ENCODE measurements at places on chromosomes 6 and 20.
A peak's percentile ranks its signal among the peaks of the same experiment; 100 is the strongest.

GRCh38 chr20:48948612-48949011 lies 27.1 kb downstream of the ARFGEF2 start:
- DNase-seq, result no peak

GRCh38 chr20:34049897-34050695 lies 56.4 kb downstream of the RALY start:
- DNase-seq, result no peak

DNA sequence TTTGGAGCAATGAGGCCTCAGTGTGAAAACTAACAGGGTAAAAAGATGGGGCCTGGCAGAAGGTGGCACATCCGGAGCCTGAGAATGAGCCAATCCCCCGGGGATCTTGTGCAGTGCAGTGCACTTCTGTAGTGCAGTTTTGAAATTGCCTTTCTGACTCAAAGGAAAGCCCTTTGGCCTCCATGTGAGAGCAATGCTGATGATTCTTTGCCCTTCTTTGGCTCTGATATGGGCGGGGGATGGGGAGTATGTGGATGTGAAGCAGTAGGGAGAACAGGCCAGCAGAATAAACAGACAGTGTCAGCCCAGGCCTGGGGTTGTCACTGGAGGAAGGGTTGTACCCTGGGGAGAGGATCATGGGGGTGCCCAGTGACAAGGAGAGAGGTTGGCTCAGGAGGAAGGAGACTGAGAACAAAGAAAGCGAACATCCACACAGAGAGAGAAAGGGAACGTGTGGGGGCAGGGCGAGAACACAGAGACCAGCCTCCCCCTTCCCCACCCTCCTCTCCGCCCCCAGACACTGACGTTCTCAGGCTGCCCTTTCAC lies 351.2 kb downstream of the CDC5L start:
- DNase-seq, result no peak

- no peak for DNase-seq
These were observed 391.4 kb downstream of the COL12A1 start for GRCh38 chr6:74814440-74814839.

GRCh38 chr20:10611357-10611756 lies 62.4 kb downstream of the JAG1 start:
- no peak for DNase-seq

- no peak for DNase-seq
These were observed 117.4 kb downstream of the ZFAND3 start for GRCh38 chr6:37936906-37937305.

GRCh38 chr6:7246401-7247178 lies 66.4 kb downstream of the SSR1 start:
- no peak for DNase-seq

- DNase-seq, result peak; percentile 62
These were observed 86.4 kb upstream of the NOX3 start for GRCh38 chr6:155542036-155542435.

- no peak for DNase-seq
These were observed 15.1 kb downstream of the TBC1D32 start for GRCh38 chr6:121319112-121319553.

GRCh38 chr6:168042426-168043192 lies 36.4 kb downstream of the FRMD1 start:
- DNase-seq, result no peak

GRCh38 chr6:115898246-115898645 lies 162.4 kb downstream of the FRK start:
- DNase-seq, result no peak

- no peak for DNase-seq
These were observed 31.8 kb upstream of the PDE7B start for GRCh38 chr6:135819665-135820064.

DNA sequence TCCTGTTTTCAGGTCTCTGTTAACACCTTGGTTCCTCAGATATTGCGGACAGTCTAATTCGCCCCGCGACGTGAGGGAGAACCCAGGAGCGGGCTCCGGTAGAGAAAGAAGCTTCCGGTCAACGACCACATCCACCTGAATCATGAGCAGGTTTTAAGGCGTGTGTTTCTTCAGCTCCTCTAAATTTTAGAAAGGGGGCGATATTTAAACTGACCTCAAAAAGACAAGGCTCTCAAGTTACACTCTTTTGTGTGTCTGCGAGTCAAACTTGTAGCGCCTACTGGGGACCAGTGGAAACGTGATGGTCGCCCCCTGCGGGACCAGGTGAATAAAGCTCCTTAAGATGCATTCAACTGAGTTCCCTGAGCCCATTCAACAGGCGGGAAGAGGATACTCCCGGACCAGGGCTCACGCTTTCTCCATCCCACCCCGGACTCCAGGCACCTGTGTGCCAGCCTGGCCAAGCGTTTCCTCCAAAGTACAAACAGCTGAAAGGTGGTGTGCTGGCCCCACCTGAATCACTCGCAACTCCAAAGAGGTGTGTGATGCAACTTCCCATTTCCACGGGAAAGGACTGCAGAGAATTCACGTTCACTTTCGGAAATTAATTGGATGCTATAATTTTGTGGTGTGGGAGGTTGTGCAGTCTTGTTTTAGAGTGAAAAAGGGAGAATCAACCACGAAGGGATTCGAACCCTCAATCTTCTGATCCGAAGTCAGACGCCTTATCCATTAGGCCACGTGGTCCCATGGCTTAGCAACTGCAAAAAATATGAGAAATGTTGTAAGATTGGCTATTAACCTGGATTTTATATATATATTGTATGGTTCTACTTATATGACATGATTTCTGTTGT lies 17.0 kb downstream of the GPX5 start:
- DNase-seq, result peak; percentile 87

Measured in DMS 273 treated with DMSO at 0.1 percent for 48 hours (cell line).